ENCODE measurements at places on chromosomes 2 and 18.

DNA sequence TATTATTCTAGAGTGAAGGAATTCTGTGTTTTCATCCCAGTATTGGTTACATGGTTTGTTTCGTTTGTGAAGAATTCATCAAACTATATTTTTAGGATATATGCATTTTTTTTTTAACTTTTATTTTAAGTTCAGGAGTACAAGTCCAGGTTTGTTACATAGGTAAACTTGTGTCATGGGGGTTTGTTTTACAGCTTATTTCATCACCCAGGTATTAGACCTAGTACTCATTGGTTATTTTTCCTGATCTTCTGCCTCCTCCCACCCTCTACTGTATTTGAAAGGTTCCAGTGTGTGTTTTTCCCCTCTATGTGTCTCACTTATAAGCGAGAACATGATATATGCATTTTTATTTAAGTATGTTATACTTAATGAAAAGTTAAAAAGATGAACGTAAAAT, 47.6 kb downstream of the SCN9A start:
- DNase-seq, result no peak

- no peak for DNase-seq
Measured at GRCh38 chr2:47402555-47402804, 476 bp upstream of the MSH2 start.

- no peak for DNase-seq
Measured at GRCh38 chr2:7517088-7517487, 599.9 kb downstream of the RNF144A start.

DNA sequence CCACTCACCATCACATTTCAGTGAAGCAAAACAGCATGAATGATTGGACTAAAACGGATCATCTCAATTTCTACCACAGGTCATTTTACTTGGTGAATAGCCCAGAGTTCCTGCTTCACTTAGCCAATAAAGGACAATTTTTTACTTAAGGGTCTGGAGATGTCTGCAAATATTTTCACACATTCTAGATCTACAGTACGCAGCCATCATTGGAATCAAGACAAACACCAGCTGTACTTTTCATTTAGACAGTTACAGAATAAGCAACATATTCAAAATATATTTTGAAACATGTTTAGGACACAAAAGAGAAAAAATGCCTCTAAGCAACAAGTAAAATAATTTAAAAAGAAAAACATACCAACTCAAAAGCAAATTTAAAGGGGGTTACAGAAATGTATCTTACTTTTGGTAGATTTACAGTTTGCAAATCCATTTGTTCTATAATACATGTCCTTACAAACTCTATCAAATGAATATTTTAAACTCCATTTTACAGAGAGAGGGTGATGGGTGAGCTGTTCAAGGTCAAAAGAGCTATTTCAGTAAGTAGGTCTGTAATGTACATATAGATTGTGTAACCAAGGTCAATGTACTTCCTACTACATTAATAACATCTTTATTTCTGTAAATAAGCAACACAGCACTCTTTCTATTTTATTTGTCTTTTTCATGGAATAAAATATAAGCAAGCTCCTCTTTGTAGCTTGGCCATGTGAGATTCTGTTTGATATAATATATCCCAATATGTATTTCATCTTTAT, 13.4 kb downstream of the PPP1R1C start:
- no peak for DNase-seq

- DNase-seq, result no peak
Measured at GRCh38 chr2:149019768-149020167, 18.7 kb upstream of the LYPD6B start.

- DNase-seq, result no peak
Measured at GRCh38 chr2:175318542-175318941, 137.0 kb upstream of the ATP5MC3 start.

DNA sequence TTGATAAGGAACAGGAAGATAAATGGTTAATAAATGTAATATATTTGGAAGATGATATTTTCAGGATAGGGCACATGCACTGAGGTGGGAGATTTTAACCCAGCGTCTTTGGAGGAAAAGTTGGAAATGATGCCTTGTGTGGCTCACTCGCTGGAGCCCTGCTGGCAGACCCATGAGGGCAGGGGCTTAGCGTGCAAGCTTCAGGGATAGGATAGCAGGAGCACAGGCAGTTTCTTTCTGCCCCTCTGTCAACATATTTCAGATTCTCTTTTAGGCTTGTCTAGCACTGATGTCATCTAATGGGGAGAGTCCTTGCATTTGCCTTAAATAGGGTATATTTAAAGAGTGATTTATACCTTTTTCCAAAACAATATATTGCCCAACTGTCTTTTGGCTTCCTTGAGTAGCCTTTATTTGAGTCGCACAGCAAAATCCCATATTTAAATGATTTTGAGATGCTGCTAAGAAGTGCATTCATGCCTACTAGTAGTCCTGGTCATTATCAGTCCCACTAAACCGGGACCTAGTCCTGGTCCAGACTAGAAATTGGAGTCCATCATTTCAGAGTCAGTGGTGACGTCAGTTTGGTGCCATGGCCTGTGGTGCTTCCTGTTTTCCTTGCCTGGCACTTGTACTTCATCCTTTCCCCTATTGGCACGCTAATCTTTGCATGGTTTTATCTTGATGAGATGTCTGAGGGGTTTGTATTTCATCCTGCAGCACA, 45.8 kb downstream of the SH3RF3 start:
- DNase-seq, result no peak

DNA sequence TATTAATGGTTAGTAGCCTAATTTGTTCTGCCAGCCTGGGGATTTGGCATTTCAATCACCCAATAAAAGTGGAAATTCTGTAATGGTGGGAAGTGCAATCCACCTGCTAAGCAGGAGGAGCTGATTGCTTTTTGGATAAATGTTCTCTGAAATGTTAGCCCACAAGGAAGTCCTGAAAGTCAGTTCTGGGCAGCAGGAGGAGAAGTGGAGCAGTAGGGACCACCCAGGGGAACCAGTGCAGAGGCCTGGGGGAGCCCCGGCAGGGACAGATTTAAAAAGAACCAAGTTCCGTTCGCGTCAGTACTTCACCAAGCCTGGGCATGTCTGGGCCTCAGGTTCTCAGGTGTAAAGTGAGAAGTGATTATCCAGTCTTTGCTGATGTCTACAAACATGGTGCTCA, 248.5 kb upstream of the RAB6C start:
- no peak for DNase-seq

DNA sequence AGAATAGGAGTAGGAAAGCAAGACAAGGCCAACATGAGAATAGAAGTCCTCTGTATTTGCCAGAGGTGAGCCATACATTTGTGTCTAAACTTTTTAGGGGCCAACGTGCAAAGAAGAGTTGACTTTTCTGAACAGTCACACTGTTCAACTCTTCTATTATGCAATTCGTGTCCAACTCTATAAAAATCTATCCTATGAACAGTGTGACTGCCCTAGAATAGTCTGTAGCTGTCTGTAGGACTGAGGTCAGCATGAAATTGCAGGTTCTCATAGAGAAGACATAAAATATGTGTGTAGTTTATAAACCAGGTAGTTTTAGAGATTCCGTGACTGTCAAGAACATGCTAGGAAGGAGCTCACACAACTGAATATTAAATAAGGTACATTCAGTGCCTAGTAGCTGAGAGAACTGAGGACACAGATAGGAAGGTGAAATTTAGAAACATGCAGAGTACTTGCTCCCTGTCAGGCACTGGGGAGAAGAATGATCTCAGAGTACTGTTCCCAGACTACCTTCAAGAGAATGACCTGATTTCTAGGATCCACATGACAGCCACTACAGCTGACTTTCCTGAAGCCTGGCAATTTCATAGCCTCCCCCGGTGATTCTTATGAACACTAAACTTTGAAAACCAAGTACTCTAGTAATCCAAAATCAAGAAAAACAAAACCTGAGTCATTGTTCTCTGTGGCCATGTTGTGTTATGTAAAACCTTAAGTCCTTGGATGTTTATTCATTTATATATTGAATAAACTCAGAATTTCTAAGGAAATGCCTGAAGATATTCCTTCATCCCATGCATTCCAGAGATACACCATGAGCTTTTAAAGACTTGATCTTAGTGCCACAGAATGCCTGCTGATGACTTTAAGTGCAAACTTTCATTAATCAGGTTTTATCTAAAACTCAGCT, 201.5 kb upstream of the BOD1L2 start:
- no peak for DNase-seq

DNA sequence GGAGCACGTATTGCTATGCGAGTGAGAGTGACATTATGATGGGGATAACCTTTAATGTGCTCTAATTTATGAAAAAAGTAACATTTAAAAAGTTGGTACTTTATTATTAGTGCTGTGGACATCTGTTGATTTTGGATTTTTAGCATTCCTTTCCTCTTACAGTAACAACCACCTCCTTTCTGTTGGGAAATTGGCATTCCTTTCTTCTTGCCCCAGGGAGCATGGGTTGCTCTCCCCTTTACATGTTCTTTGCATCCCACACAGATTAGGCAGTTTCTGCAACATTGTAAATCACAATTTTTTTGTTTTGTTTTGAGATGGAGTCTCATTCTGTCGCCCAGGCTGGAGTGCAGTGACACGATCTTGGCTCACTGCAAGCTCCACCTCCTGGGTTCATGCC, 300.2 kb downstream of the LPIN1 start:
- DNase-seq, result no peak

DNA sequence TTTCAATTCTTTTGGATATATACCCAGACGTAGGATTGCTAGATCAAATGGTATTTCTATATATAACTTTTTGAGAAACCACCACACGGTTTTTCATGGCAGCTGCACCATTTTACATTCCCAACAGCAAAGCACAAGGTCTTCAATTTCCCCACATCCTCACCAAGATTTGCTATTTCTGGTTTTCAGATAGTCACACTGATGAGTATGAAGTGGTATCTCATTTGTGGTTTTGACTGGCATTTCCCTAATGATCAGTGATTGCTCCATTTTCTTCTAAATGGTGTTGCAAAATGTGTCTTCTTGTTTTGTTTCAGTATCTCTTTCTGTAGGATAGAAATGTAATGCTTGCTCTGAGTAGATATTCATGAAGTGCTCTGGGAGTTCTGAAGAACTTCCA, 52.0 kb downstream of the ANKRD44 start:
- peak; percentile 95 for DNase-seq

DNA sequence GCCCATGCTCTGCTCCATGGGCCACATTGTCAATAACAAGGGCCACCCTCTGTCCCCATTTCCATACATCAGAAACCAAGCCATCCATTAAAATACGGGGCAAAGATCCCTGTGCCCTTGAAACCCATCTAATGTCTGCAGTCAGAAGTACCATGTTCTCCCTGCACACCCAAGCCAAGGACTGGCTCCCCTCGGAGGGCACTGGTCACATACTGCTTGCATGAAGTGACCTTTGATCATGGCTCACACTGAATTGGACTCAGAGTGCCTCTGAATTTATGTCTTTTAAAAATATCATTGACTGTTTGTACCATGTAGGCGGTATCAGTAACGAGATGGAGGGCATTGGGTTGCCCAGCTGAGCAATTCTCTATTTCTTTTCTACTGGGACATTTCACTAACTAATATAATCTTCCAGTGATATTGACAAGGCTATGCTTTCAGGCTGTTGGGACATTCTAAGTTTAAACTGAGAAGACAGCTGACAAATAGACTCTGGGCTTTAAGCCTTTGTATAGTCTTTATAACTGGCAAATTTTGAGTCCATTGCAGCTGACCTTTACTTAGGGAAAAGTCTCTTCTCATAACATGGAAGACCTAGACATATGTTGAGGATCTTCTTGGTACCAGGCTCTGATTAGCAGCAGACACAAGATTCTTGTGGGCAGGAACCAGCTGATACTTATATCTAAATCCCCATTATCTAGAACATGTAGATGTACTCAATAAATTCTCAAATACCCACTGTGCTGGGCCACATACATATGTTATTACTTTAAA, 214.3 kb downstream of the MYCN start:
- DNase-seq, result no peak

GRCh38 chr2:242029422-242030225, 160.1 kb downstream of the RTP5 start:
- DNase-seq, result no peak

DNA sequence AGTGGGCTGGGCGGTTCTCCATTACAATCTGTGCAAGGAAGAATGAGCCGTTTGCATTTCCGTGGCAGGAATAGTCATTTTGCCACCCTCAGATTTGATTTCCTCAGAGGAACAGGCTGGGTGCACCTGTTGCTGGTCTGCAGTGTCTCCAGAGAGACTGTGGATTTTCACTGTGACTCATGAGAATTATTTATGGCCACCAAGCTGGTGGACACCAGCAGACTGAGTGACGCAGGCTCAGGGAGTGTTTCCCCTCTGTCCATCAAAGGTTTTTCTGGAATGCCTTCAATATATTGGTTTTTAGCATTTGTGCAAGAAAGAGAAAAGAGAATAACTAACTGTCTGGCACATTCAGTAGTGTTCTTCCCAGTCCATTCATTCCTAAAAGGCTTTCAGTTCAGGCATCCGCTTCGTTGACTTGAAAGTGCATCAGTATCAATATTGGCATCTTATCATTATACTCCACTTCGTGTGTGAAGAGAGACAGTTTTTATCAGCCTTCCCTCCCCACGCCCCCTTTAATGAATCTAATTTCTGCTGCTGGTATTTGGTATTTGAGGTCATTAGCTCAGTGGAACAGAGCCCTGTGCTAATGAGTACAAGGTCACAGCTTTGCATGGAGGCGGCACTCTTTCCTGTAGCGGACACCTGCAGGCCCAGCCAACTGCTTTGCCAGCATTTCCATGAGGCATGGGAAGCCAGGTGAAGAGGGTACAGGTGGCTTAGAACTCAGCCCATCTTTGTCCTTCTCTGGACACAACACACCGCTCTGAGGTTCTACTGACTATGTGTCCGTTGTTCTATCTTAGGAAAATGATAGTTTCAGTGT, 39.9 kb downstream of the PRKCE start:
- no peak for DNase-seq

DNA sequence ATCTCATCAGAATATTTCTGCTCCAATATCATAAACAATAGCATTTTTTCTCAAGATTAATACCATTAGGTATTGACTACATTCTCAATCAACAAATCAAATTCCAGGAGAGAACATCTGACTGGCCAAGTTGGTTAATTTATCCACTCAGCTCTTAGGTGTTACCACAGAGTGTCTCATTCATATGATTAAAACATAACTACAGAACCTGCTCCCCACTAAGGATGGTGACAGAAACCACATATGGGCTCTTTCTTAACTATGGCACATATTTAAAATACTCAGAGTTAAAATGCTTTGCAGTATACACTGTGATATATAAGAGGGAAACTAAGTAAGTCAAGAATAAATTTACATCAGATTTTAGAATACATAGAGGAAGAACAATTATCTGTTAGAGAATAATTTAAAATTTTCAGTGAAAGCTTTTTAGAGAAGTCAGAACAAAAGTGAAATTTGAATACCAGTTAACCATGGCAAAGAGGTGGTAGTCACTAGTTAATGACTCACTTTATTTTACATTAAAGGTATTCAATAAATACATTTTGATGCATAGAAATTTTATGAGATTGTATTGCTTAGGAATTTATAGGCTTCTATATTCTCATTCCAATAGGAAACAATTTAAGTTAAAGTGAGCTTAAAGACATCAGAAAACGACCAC, 1120.8 kb upstream of the TMEFF2 start:
- no peak for DNase-seq

DNA sequence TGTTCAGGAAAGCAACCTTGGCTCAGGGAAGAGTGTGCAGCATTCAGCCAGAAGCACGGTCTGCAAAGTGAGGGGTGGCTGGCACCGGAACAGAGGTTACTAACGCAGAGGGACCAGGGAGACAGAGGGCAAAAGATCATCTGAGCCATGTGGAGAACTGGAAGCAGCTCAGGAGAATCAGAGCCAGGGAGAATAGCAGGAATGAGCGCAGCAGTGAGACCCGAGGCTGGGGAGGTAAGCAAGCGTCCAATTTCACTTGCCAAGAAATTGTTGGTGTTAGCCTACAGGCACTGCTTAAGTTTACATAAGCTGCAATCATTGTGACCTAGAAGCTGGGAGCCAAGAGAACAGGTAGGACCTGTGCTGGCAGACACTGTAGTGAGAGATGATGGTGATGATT, 372.6 kb upstream of the POU3F3 start:
- DNase-seq, result no peak

All from suppressor macrophage treated with lipopolysaccharide for 1 hour (primary cell).